ENCODE measurements at places on chromosomes 1 and 21.

DNA sequence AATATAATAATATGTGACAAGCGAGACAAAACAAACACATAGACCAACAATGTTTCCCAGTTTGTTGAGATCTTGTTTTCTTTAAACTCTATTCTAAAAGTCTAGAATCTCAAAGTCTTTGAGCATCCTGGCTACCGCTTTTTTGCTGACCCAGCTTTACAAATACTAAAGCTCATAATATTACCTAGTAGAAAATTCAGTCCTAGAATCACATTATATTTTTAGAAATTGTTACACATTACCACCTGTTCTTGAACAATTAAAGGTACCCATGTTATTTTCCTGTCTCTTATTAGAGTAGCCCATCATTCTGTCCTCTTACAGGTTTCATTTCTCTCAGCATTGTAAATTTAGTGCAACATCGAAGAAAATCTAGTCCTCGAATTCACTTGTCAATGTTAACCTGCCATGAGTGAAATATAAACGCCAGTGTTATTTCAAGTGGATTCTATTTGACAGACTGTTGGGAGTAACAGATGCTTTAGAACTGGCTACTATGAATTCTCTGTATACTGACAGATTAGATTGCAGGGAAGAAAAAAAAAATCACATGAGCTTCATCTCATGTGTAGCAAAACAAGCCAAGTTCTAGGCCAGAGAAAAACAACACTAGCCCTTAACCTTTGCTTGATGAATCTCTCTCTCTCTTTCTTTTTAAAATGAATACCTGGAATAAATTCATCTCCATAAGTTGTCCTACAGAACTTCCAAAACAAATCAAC lies 851.2 kb upstream of the ADAMTS5 start:
- DNase-seq, result no peak

DNA sequence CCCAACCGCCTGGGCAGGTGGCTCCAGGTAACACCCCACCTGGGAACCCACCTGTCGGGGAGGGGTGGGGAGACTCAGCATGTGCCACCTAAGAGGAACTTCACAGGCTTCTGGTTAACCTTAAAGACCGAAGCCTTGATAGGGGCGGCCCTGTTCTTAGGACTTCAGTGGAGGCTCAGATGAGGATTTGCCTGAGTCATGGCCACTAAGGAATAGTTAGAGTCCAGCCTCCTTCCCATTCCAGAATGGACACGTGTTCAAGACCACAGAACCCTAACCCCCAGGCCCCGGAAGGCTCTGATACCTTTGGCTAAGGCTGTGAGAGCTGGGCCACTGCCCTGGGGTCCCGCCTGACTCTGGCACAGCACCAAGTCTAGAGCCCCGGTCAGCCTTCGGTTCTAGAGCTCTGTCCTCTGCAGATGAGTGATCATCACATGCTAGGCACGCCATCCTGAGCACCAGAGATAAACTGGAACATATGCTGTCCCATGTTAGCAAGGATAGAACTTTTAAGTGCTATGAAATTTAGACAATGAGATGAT lies 20.3 kb downstream of the PADI6 start:
- peak; percentile 96 for DNase-seq

- DNase-seq, result no peak
These were observed 48.2 kb downstream of the SPSB1 start for GRCh38 chr1:9340864-9341263.

DNA sequence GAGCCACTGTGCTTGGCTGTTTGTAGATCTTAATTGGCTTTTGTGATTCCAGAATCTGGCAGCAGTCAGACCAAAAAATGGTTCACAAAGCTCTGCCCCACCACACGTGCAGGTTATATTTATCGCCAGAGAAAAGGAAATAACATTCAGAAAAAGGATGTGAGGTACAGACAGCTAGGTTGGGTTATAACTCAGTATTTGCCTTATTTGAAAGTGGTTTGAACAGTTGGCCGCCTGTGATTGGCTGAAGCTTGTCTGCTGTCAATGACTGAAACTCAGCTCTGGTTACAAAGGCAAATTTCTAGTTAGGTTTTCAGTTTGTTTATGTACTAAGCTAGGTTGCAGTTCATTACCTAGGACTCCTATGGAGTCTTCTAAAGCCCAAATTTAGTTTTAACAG lies 9.6 kb downstream of the SH3BGR start:
- no peak for DNase-seq

GRCh38 chr1:6690186-6690585 lies 11.4 kb downstream of the DNAJC11 start:
- no peak for DNase-seq

GRCh38 chr1:112446411-112446810 lies 50.4 kb downstream of the CTTNBP2NL start:
- no peak for DNase-seq

DNA sequence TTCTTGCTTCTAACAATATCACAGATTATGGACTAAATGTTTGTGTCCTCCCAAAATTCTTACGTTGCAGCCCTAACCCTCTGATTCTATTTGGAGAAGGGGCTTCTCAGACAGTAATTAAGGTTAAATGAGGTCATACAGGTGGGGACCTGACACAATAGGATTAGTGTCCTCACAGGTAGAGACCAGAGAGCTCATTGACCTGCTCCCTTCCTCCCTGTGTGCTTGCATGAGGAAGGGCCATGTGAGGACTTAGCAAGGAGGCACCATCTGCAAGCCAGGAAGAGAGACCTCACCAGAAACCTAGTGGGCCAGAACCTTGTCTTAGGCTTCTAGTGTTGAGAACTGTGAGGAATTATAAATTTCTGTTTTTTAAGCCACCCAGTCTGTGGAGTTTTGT lies 322.6 kb downstream of the SMYD3 start:
- DNase-seq, result no peak

DNA sequence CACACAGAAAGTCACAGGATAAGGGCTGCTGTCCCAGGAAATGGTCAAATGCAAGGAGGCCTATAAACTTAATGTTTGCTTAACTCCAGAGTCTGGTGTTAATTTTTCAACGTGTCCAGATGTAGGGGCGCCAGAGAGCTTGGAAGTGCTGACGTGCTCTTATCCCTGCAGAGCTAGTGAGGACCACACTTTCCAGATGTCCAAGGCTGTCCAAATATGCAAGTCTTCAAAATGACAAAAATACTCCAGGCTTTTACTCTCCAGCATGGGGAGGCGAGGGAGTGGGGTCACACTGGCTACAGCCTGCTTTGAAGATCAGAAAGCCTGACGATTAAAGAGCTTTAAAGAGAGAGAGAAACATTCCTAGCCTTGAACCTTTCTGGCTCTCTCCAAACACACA lies 57.6 kb downstream of the ABCA4 start:
- DNase-seq, result no peak

- DNase-seq, result no peak
These were observed 2.0 kb downstream of the MRPL24 start for GRCh38 chr1:156738916-156739315.

- DNase-seq, result peak; percentile 98
These were observed 157.6 kb downstream of the PGBD5 start for GRCh38 chr1:230268371-230269170.

- DNase-seq, result no peak
These were observed 2.0 kb downstream of the KRTAP12-2 start for GRCh38 chr21:44664691-44665090.

DNA sequence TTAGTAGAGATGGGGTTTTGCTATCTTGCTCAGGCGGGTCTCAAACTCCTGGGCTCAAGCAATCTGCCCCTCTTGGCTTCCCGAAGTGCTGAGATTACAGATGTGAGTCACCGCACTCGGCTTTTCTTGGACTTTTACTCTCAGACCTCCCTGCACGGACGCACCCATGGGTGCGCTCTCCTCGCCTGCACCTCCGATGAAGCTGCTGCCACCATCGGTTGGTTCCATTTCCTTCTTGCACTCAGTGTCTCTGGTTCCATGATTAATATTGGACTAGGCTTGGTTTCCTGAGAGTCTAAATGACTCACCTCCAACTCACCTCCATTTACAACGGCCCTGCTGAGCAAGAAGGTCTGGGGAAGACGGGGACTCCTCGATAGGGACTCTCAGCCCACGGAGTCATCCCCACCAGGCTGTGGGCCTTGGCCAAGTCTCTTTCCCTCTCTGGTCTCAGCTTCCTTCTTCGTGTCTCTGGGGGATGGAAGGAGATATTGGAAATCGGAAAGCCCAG lies 6.7 kb upstream of the TNFRSF8 start:
- peak; percentile 62 for DNase-seq

DNA sequence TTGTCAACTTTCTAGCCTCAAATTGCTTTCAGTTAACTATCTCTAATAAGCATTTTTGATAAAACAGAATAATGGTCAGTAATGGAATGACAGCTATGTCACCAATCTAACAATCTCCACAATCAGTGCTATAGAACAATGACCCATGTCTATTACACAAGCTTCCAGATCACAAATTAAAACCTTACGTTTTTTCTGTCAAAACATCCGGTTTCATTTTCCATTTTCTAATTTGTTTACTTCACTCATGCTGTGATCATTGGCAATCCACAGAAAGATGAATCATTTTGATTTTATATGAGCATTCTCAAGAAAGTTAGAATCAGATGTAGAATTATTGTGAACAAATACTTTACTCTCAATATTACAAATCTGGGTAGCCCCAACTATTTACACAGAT lies 80.3 kb downstream of the KCNT2 start:
- no peak for DNase-seq

- DNase-seq, result peak; percentile 90
These were observed 15.7 kb upstream of the HAX1 start for GRCh38 chr1:154256686-154257085.

DNA sequence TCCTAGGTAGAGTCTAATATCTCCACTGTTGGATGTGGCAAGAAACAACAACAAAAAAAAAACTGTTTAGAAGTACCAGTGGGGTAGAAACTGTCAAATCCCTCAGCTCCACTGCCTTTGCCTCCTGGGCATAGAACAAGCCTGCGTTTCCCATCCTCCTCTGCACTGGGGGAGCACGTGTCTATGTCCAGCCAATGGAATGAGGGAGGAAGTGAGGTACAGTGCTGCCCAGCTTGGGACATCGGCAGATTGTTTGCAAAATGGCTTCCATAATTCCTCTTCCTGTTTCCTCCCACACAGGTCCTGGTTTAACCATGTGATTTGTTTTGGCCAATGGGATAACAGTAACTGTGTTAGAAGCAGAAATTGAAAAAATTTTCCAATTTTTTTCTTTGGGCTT lies 39.1 kb downstream of the PSMG1 start:
- DNase-seq, result no peak

GRCh38 chr1:30758785-30759380 lies 1.3 kb upstream of the LAPTM5 start:
- DNase-seq, result peak; percentile 65

- peak; percentile 11 for DNase-seq
These were observed 1.4 kb upstream of the KRTAP10-2 start for GRCh38 chr21:44552681-44553080.

GRCh38 chr1:185610954-185611353 lies 123.2 kb upstream of the HMCN1 start:
- no peak for DNase-seq

DNA sequence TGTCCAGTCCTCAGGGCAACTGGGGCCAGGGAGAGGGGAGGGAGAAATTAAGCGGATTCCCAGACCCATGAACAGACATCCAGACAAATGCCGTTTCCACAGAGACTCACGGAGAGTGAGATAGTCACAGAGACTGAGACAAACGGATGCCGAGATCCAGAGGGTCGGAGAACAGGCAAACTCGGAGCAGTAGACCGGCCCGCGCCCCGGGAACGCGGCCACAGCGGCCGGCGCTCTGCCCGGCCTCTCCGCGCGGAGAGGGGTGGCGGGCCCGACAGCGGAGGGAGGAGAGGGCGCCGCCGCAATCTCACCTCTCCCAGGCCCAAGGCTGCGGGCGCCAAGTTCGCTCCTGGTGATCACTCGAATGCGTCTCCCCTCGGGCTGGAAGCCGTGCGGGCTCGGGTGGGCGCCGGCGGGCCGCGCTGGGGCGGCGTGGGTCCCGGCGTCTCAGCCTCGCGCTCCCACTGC lies 831 bp upstream of the FOXD2 start:
- DNase-seq, result peak; percentile 91

DNA sequence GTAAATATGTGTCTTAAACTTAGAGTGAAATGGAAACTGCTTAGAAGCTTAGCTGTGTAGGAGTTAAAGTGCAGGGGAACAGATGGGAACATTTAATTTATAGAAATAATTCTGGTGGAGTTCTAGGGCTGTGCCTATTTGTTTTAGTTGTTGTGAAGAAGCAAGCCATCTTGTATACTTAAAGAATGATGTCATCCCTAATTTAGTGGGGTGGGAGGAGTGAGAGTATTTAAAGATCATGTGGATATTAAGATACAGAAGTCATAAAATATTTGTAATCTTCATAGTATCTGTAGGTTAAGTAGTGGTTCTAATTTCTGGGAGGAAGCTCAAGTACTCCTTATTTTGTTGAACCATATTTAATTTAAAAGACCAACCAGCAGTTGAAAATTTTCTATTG lies 41.5 kb downstream of the BACH1 start:
- no peak for DNase-seq

DNA sequence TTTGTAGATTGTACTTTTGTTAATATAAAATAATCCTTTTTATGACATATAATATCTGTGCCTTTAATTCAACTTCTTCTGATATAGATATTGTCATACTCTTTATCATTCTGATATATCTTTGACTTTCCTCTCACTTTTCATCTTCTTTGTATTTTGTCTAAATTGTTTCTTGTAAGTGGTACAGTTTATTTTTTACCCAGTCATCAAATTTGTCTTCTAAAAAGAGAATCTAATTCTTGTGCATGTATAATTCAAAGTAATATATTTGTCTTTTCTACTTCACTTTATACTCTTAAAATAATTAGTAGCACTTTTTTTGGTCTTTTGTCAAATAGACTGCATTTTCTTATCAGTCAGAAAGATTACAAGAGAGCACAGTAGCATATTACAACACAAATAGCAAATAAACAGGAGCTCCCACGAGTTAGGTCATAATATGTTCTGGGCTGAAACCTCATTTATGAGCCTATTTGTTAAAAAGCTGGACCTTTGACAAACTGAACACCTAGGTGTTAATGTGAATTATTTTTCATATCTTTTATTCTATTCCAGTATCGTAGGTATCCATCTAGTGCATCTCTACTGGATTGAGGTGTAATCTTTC lies 379.7 kb upstream of the B3GALT2 start:
- DNase-seq, result no peak

GRCh38 chr1:168497376-168497950 lies 46.3 kb downstream of the XCL2 start:
- DNase-seq, result no peak

GRCh38 chr1:81113688-81114087 lies 687.0 kb upstream of the ADGRL2 start:
- no peak for DNase-seq

- DNase-seq, result no peak
These were observed 3.6 kb upstream of the PLEKHG5 start for GRCh38 chr1:6495041-6495441.

DNA sequence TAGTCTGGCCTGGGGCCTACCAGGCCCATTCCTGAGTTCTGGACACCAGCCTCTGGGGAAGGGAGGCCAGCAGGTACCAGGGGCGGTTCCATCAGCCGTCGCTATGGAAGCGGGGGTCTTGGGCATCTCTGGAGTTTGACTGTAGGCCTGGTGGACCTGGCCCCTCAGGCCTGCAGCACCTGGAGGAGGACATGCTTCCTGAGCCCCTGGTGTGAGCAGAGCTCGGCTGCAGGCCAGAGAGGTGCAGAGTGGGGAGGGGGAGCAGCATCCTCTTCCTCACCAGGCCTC lies 7.8 kb downstream of the MYBPH start:
- DNase-seq, result peak; percentile 23

- peak; percentile 61 for DNase-seq
These were observed 387.8 kb upstream of the LYPLAL1 start for GRCh38 chr1:218785928-218786327.
